ENCODE measurements at places on chromosomes 12 and 14. TPM values are rescaled to one million over a fixed set of nuclear protein-coding genes. Genes with fewer than 3 reads are reported as not detected.

Gene SERPINA9
- not detected for polyA plus RNA-seq

Gene FBLN5
- 0.39 TPM for polyA plus RNA-seq

Gene LMNTD1
- polyA plus RNA-seq, result not detected

Gene STYK1
- not detected for polyA plus RNA-seq

Gene MNAT1
- polyA plus RNA-seq, result 27.4 TPM

Gene KITLG
- polyA plus RNA-seq, result not detected

Gene DNAI7
- not detected for polyA plus RNA-seq

Gene NXPH4
- 4.4 TPM for polyA plus RNA-seq

Gene CFAP54
- polyA plus RNA-seq, result not detected

Gene KERA
- not detected for polyA plus RNA-seq

Gene FSCB
- polyA plus RNA-seq, result not detected
